Stimulated activated CD4-positive, alpha-beta T cell treated with anti-CD3 and anti-CD28 coated beads, Interleukin-15, amount 100 ng/mL, for 1 hour (primary cell): ENCODE measurements at places on chromosomes 7 and 10.

- DNase-seq, result no peak
Observed at GRCh38 chr10:70598857-70599295, 3.7 kb downstream of the PRF1 start.

DNA sequence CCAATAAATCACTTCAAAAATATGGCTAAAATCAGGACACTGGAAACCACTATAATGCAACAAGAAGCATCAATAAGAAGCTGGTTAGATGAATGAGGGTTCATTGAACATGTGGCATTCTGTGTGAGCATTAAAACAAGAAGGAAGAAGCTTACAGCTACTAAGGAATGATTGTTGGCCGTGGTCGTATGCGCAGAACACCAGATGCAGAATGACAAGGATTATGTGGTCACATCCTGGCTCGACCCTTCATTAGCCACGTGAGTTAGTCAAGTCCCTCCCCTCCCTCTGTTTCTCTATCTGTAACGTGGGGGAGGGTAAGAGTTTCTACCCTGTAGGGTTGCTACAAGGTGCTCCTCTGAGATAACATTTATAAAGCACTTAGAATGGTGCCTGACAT lies 174.3 kb downstream of the ADAM12 start:
- DNase-seq, result no peak

- no peak for DNase-seq
Observed at GRCh38 chr10:34046506-34047034, 712.1 kb upstream of the NRP1 start.

DNA sequence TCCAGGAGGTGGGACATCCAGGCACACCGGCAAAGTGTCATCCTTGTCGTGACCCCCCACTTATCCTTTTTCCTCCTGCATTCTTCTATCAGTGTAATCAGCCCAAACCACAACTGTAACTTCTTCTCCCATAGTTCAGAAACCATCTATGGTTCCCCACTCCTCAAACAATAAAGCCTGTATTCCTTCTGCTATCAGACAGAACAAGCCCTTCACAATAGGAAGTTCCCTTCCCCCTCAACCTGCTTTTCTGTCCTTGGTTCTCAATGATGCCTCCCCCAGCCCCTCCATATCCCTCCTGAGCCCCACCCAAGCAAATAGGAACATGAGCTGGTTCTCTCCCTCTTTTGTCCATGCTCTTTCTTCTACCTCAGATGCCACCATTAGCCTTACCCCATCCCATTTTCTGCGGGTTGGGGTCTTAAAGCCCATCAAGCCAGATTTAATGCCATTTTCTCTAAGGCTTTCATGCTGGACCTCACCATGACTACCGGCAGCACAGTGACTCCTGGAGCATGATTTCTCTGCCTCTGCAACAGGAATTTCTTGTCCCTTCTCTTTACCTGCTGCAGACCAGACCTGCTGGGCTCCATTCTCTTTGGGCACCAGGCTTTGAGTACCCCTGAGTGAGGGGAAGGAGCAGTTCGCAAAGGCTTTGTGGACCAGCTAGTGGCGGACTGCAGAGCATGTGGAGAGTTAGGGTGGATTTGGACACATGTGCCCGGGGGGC lies 92.8 kb upstream of the PAX2 start:
- no peak for DNase-seq

DNA sequence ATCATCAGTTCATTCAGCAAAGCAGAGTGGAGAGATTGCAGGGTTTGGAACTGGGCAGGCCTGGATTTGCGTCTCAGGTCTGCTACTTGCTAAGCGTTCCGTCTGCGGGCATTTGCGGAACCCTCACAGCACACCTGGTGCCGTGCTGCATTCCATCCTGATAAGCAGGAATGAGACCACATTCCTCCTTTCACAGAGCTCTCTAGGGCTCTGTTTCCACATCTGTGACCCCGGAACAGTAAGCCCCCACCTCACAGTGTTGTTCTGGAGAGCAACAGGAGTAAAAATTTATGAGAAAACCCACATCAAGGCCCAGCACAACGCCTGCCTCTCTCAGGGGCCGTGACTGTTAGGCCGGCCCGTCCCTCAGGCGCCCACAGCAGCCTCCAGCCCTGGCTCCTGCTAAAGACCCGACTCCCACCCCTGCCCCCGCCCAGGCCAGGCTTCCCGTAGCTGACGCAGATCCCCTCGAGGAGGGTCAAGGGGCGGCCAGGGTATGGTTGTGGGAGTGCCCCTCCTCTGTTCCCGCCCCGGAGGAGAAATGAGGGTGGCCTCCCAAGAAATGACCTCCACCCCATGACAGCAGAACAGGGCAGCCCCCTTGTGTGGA lies 128.9 kb downstream of the RGS10 start:
- DNase-seq, result no peak

DNA sequence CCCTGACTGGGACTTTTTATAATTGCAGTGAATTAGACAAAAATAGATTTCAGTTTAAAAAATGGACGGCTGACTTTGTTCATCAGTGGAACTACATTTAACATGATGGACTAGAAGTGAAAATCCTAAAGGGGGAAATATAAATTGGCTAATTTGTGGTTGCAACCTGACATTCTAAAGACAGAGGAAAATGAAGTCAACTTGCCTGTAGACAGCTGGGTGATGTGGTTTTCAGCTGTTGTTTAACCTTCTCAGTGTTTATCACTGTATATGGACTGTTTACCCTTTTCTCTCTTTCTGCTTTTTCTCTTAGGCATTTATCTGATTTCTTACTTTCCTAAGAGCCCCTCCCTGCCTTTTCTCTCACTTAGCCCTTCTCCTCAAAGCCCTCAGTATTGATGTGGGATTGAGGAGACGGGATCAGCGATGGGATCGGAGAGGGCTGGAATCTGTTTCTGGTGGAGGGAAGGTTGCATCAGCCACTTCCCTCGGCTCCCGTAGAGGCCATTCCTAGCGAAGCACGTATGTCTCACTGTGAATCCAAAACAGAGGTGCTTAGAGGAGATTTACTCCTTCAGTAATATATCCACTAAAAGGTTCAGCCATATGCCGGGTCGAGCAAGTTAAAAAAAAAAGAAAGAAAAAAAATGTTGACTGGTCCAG lies 109.0 kb upstream of the KLF6 start:
- no peak for DNase-seq

GRCh38 chr10:32577448-32577847 lies 131.5 kb downstream of the CCDC7 start:
- no peak for DNase-seq

- DNase-seq, result no peak
Observed at GRCh38 chr10:123771877-123772644, 105.9 kb downstream of the GPR26 start.

GRCh38 chr7:33643530-33643929 lies 261.8 kb upstream of the BMPER start:
- no peak for DNase-seq

GRCh38 chr10:96643920-96644319 lies 57.1 kb upstream of the TM9SF3 start:
- DNase-seq, result no peak

- no peak for DNase-seq
Observed at GRCh38 chr7:149610441-149611011, 112.9 kb upstream of the ZNF746 start.

- DNase-seq, result no peak
Observed at GRCh38 chr7:78437118-78437517, 638.5 kb downstream of the PHTF2 start.

DNA sequence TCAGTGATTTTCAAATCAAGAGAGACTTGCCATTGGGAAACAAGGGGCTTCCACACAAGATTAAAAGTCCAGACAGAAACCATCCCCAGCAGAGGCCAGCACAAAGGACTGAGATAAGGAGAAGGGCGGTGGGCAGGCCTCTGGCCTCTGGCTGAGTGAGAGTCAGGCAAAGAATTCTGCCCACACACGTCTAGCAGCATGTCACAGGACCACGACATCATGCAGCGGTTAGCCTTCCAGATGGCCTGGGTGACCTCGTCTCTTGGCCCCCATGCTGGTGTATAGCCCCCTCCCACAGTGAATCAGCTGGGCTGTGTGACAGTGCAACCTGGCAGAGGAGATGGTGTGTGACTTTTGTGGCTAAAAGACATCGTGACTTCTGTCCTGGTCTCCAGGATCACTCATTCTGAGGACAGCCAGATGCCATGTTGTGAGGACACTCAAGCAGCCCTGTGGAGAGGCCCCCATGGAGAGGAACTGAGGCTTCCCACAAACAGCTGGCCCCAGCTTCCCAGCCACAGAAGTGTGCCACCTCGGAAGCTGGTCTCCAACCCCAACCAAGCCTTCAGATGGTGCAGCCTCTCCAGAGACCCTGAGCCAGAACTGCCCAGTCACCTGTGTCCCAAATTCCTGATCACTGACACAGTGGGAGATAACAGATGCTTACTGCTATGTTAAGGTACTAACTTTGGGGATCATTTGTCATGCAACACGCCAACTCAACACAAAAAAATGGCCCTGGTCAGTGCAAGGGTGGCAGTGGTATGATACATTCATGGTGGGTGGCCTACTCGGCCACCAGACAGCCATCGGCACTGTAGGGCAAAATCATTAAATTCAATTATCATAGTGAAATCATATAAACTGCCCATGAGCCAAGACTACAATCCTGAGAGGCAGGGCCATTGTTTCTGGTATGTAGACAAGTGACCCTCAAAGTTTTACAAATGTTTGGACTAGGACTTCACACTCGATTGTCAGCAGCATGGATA lies 73.2 kb downstream of the TNS3 start:
- no peak for DNase-seq

- no peak for DNase-seq
Observed at GRCh38 chr10:8146650-8147049, 92.2 kb downstream of the GATA3 start.

DNA sequence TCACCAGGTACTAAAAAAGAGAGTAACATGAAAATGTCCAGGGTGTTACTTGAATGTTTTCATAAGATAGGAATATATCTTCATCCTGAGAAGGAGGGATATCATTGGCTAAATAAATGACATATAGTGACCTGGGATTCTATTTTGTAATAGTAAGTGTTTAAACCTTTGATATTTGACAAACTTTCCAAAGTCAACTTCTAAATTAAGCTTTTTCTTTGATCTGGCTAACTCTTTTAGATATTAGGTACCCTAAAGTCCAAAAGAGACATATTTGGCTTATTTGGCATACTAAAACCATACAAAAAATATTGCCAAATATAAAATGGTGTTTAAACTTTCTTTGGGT lies 22.4 kb upstream of the CREB3L2 start:
- DNase-seq, result no peak

DNA sequence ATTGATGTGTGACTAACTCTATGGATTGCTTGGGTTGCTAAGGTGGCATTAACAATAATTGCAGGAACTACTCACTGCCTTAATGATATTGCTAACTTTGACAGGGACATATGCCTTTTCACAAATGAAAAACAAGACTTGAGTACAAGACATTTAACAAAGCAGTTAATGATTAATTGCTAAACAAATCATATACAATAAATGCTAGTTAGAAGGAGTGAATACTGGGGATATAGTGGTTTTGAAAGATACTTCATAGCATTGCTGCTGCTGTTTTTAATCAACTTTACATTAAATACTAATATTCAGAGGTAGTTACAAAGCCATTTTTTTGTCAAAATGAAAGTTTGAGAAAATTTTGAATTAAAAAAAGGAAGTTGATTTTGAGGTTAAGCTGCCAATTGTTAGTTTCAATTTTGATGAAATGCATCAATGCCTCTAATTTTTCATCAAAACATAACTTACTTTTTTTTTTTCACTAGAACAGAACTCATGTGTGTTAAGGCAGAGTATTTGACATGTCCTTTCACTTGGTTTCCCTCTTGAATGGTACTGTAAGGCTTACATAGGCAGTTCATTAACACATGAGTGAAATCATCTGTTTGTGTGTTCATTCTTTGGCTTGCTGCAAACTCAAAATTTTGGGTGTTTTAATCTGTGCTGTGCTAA lies 106.2 kb upstream of the SEMA3D start:
- DNase-seq, result no peak

GRCh38 chr7:100691676-100692577 lies 2.1 kb downstream of the GIGYF1 start:
- peak; percentile 66 for DNase-seq

DNA sequence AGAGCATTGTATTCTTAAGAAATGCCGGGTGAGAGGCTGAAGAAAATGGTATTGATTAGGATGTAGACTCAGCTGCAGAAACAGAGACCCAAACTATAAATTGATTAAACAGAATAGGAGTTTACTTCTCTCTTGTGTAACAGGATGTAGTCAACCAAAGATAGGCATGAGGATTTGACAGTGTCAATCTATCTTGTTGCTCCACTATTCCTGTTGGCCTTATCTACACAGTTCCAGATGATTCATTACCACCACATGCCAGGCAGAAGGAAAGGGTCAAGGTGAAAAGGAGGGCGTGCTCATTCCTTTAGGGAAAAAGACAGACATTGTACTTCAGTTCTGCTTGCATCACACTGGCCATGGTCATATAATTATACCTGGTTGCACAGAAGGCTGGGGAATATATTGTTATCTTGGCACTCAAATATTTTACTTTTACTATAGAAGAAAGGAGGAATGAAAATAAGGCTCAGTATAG lies 11.9 kb upstream of the DMTF1 start:
- no peak for DNase-seq

GRCh38 chr10:114652402-114653368 lies 5.4 kb downstream of the ABLIM1 start:
- DNase-seq, result no peak

DNA sequence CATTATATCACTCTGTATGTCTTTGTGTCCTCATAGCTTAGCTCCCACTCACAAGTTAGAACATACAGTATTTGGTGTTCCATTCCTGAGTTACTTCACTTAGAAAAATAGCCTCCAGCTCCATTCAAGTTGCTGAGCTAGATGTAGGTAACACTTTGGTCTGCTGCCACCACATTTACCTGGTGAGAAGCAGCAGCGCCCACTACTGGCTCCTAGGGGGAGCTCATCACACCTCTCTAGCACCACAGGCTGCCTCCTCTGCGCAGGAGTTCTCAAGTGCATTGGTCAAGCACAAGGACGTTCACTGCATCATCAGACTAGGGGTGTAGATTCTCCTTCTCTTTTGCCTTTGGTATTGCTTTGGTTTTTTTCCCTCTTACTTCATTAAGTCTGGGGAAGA lies 530.9 kb upstream of the AUTS2 start:
- DNase-seq, result no peak

- DNase-seq, result no peak
Observed at GRCh38 chr10:62163024-62163423, 105.6 kb downstream of the RTKN2 start.

DNA sequence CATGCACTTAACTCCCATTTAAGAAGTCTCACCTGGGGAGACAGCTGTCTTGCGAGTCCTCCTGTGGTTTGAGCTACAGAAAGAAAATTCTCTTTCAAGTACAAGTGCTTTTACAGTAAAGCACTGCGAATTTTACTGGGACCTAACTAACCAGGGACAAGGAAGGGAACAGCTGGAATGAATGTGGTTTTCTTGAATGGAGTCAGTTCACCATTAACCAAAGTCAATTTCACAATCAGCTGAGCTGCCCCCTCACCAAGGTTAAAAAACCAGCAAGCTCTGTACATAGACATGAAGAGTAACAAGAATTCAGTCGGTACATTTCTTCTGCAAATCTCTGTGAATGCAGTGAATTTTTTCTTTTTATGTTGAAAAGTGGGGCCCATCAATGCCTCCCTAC lies 56.3 kb downstream of the GFRA1 start:
- no peak for DNase-seq
